ENCODE measurements at places on chromosomes 11 and 22.

GRCh38 chr11:12455938-12456337, 78.6 kb downstream of the PARVA start:
- no peak for DNase-seq

- no peak for DNase-seq
Measured at GRCh38 chr11:77236901-77237300, 64.6 kb downstream of the GDPD4 start.

- DNase-seq = no peak
Measured at GRCh38 chr11:76621868-76622267, 48.7 kb downstream of the LRRC32 start.

GRCh38 chr22:48959496-48959895, 868.2 kb downstream of the BRD1 start:
- no peak for DNase-seq

GRCh38 chr11:111886844-111887243, 7.5 kb downstream of the CFAP68 start:
- no peak for DNase-seq

DNA sequence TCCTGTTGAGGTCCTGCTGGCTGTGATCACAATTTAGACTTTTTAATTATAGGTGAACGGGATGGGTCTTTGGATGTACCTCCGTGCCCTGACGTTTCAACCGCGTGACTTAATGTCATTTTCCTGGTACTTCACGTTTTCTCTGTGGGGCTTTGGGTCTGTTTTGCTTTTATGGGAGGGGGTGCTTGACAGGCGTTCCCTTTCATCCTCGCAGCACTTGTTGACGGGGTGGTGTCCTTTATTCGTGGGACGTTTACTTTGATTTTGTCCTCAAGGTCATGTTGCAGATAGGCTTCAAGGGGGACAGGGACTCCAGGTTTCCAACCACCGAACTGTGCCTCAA, 994 bp downstream of the PPP6R3 start:
- DNase-seq = no peak

DNA sequence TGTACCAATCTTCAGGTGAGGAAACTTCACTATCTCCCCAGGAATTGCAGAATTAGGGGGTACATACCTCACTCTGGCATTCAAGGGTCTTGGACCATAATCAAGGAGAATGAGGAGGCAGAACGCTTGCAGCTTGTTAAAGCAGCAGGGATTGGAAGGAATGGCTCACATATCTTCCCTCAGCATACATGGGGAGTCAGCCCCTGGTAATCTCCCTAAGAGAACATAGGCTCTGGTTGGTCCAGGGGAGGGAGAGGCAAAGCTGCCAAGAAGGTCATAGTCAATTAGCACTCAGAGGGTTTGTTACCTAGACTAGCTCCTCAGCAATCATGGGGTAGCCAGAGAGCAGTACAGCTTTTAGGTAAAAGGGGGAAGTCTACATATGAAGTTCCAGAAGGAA, 256.8 kb downstream of the INSC start:
- DNase-seq = no peak

- no peak for DNase-seq
Measured at GRCh38 chr22:38850941-38851849, 7.4 kb upstream of the NPTXR start.

- DNase-seq = no peak
Measured at GRCh38 chr11:34830035-34830434, 86.1 kb downstream of the APIP start.

- DNase-seq = no peak
Measured at GRCh38 chr22:31022516-31022915, 53.5 kb downstream of the TUG1 start.

DNA sequence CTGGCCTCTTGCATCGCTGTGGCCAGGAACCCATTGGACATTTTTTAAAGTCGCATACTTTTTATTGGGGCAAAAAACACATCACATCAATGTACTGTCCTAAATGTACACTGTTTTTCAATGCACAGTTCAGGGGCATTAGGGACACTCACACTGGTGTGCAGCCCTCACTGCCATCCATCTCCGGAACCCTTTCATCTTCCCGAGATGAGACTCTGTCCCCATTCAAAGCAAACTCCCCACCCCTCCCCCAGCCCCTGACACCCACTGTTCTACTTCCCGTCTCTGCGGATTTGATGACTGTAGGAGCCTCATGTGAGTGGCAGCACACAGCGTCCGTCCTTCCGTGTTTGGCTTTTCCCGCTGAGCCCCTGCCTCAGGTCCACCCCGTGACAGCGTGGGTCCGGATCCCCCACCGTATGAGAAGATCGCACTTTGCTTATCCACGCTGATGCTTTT, 41.8 kb upstream of the TH start:
- no peak for DNase-seq

DNA sequence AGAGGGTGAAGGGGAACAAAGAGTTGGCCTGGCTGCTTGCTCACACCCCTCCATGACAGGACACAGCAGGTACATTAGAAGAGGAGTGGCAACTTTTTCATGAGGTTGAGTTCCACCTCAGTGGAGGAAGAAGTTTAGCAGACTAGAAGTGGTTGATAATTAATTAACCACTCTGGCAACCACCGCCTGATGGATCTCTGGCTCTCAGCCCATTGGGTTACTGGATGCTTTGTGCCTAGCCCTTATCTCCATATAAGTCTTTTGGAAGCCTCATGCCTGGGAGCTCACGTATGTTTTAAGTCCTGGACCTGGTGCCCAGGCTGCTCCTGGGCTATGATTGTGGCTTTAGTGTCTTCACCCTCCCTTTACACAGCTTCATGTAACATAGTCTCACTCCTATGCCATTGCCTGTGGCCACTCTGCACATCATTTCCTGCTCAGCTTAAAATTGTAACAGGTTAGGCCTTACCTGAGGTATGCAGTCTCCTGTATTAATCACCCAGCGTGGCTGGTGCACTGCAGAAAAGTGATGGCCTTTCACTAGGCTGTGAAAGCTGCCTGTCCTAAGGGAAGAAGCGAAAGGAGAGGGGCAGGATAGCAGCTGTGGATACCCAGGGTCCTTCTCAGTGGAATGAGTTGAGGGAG, 72.7 kb upstream of the CRTAM start:
- DNase-seq = no peak

DNA sequence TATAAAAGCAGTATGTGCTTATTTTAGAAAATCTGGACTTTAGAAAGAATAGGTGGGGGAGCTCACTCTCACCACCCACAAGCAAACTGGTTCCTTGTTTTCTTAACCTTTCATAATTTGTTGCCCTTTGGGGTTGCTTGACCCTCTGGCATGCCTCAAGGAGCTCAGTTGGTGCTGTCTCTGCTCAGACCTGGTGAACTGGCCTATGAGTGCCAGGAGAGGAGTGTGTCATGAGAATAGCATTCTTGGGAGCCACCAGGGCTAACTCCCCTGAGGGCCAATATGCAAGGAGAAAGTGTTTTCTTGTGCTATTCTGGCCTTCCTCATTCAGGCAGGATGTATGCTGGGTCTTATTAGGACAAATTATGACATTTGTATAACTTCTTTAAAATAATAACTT, 21.0 kb upstream of the AMOTL1 start:
- no peak for DNase-seq

DNA sequence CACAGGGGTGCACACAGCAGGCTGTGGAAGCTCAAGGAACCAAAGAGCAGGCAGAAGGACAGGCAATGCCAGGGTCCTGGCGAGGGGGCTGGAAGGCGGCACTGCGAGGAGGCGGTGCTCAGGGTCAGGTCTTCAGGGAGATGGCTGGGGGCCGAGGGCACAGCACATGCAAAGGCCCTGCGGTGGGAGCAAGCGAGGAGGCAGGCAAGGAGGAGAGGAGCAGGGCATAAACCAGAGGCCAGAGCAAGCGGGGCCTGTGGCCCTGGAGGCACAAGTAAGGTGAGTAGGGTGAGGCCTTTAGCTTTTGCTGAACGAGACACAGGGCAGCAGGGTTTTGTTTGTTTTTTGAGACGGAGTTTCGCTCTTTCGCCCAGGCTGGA, 126.9 kb downstream of the ARHGAP8 start:
- no peak for DNase-seq

DNA sequence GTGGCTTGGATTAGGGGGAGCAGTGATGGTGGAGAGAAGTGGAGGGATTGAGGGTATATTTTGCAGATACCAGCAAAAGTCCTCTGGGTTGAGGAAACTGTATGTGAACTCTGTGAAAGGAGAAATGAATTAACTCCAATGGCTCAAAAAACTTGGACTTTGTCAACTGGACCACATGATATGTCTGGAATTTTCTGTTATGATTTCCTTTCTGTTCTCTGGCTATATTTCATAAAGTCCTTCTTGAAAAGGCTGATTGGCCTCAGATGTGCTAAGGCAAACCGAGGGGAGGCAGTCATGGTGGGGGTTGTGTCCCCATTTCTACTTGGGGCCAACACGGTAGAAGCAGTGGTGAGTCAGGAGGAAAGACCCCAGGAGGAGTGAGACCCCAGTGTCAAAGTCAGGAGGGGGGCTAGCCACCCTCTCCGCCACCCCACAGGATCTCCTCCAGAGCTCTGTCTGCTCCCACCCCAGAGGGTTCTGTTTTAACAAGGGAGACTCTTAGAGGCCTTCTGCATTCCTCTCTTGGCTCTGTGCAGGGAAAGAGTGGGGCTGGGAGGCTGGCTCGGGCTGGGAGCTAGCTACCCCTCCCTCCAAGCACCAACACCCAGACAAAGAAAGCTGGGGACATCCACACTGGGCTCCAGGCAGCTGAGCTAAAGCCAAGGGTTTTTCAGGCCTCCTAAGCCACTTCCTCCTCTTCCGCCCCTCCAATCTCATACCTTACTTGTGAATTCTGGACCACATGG, 13.8 kb downstream of the CHRDL2 start:
- no peak for DNase-seq

GRCh38 chr11:103928802-103929161, 107.7 kb upstream of the DDI1 start:
- no peak for DNase-seq

- no peak for DNase-seq
Measured at GRCh38 chr11:56196705-56197104, 20.3 kb downstream of the OR5J2 start.

GRCh38 chr11:65440831-65441499, 18.4 kb downstream of the NEAT1 start:
- no peak for DNase-seq

- DNase-seq = no peak
Measured at GRCh38 chr11:112368381-112368780, 107.7 kb upstream of the PLET1 start.

DNA sequence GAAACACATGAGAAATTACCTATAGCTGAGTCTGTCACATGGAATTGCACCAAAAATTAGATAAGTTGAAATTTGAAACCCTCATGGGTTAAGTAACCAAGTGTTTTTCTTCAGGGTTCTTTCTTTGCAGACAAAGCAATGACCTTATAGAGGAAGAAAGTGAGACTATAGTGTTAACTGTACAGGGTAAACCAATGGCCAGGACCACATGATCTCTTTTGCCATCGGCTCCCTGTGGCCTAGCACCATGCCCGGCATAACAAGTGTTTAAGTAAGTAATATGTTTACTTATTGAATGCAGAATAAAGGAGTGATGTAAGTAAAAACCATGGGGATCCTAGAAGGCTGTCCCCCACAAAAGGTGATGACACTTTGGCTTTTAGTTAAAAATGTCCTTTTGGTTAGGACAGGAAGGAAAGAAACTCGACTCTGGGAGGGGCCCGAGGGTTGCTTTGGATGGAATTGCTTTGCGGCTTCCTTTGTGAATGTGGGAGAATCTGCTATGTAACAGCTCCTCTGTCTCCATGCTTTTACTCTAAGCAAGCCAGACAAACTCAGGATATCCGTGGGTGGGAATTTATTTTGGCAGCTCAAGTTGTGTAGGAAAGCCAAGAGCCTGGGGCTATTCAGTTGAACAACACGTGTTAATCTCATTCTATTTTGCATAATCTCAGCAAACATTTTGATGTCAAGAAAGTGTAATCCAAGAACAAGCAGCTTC, 454.7 kb downstream of the INSC start:
- peak; percentile 62 for DNase-seq

DNA sequence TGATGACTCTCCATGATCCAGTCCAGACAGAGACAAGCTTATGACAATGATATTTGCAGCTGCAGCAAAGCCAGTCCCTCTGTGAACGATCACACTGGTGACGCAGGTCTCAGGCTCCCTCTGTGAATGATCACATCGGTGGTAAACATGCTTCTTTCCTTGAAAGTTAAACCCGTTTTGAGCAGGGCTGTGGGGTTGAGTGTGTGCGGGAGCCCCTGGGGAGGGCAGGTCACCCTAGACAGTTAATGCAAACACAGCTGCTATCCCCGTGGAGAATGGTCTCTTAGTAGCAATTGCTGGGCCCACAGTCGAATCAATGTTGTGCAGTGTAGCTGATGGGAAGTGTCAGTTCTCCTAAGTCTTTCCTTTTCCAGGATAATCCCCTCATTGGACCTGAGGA, 71.0 kb upstream of the KIRREL3 start:
- DNase-seq = no peak

- DNase-seq = no peak
Measured at GRCh38 chr11:78607696-78608095, 33.0 kb upstream of the NARS2 start.

DNA sequence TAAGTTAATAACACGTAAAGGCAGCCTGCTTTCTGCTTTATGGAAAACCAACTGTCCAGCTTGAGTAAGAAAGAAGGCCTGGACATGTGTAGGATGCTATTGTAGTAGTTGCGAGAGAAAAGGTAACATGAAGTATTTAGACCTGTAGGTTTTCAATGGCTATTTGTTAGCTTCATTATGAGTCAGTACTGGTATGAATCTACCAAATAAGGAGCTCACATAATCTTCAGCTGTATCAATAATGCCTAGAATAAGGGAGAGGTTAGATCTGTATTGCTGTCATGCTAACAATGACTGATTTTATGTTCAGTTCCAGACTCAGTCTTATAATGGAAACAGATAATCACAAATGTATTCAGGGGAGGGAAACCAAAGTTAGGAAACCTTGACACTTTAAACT, 550.3 kb downstream of the CNTN5 start:
- no peak for DNase-seq

GRCh38 chr22:44618400-44618799, 83.6 kb upstream of the PRR5 start:
- no peak for DNase-seq

GRCh38 chr11:58719406-58720117, 12.2 kb downstream of the GLYAT start:
- DNase-seq = no peak

DNA sequence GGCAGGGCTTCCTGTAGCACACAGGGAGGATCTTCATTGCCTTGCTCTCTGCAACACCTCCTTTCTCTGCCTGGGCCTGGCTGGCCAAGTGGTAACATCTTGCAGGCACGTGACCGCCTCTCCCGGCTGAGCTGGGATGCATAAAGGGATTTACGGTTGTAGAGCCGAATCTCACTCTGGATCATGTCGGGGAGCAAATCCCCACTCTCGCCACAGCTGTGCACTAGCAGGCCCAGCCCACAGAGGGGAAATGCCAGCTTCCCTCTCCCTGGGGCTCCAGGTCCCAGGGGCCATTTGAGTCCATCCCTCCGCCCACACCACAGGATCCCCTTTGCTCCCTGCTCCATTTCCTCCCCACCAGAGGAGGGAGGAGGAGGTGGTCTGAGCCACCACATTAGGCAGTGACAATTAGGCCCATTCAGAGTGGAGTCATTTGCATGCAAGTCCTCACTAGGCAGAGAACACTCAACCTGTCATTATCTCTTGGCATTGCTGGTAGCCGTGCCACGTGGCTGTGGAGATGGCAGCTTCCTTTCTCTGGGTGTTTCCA, 196.7 kb downstream of the DSCAML1 start:
- no peak for DNase-seq

Measured in SK-N-MC (cell line).